DMS 273 treated with DMSO at 0.1 percent for 48 hours (cell line): ENCODE measurements at places on chromosomes 7 and 10.

DNA sequence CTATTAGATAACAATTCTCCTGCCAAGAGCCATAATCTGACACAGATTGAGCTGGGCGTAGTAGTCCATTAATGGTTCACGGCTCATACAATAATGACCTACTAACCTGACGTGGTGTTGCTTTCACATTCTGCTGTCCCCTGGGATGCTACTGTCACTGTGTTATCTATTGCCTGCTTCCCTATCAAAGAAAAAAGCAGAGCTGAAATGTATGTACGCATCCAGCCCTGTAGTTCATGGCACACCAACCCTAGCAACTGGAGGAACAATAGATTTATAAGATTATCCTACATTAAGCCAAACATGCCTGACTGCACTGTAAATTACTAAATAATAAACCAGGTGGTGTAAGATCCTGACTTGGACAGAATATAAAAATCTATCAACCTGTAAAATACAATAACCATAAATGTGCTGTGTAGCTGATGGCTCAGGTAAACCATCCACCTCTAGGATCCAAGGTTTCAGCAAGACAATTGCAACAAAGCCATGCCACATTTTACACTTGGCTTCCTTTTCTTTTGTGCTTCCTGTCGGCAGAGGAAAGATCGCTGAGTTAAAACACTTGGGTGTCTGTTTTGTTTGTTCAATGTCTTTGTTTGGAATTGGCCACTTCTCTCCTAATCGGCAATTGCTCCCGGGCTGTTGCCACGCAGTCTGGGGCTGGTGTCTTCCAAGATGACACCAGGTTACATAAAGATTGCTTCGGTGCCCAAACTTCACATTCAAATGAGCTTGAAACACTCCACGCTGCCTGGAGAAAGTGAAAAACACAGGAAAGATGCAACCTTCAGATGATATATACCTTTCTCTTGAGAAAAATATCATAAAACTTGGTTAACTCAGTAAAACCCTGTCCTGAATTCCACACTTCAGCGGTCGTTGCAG is 143.9 kb upstream of the MGMT start:
- DNase-seq = no peak

DNA sequence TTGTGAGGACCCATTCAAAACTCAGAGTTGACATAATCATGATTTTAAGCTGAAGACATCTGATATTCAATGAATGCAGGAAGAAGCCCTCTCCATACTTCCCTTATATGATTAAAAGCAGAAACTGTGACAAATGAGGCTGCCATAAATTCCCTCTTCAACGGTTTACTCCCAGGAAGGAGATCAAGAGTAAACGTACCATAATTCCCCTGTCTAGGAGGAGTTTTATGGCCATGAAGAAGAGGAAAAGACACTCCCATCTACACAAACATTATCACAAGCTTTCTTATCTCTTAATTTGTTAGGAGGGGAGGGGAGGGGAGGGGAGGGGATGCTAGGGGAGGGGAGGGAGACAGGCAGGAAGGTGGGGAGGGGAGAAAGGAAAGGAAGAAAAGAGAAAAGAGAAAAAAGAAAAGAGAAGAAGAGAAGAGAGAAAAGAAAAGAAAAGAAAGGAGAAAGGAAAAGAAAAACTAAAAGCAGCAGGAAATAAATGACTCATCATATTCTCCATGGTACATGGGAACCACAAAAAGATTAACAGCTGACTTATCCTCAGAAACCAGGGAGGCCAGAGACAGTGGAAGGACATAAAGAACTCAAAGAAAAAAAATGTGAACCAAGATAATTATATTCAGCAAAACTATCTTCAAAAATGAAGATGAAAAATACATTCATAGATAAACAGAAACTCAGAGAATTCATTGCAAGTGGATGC is 121.6 kb downstream of the ALOX5 start:
- no peak for DNase-seq

- no peak for DNase-seq
These were observed 40.8 kb downstream of the RBM20 start for GRCh38 chr10:110684800-110685446.

GRCh38 chr10:114516356-114516755 is 112.1 kb upstream of the AFAP1L2 start:
- no peak for DNase-seq

DNA sequence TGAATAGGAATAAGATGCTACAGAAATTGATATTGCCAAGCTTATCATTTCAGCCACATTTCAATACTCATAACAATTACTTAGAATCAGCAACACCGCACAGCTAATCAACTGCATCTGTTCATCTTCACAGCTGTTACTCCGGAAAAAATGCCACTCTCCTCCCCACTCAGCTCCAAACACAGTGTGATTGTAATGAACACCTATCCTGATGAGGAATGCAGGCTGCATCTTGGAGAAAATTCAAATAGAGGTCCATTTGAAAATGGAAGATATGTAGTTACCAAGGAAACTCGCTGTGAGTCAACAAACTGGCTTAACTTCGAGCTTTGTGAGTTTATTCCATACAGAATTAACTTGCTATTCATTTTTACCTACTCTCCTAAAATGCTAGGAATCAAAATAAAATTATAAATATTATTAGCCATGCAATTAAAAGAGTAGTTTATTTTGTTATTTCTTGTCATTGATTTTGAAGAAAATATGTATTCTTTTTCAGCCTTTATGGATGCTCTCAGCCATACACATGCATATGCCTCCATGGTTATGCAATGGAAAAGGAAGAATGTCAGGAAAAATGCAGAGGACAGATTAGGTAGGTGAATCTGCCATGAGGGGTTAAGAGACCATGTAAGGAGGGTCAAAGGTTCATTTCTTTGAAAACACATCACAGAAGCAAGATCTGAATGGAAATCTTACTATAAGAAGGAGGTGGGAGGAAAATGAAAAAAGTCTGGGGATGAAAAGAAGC is 267.2 kb downstream of the POM121L12 start:
- no peak for DNase-seq

DNA sequence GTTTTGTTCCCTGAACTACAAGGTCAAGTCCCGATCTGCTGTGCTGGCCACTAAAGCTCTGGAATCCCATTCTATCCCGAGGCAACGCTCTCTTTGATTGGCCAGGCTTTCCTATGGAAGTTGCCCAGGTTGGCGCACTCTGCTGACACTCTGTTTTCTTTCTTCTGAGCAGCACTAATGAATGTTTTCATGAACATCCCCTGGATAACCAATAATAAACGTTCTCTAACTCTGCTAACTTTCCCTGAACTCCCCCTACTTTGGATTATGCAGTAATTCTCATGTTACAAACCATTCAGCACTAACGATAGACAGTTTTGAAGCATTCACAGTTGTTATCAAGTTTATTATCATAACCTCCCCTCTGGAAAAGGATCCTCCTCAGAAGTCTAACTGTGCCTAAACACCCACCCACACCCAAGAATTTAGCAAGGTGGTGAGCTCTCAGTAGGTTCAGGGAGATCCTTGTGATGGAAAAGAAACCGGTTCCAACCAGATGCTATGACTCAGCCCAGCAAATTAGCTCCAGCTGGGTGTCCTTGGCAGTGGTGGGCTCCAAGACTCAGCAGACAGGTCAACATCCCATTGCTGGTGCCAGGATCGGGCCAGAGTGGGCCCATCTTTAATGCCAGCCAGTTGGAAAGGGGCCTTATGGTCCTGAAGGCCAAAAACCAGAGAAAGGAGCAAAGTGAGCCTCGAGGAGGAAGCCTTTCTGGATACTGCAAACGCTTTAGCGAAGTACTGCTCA is 68.4 kb downstream of the CREB3L2 start:
- peak; percentile 45 for DNase-seq

DNA sequence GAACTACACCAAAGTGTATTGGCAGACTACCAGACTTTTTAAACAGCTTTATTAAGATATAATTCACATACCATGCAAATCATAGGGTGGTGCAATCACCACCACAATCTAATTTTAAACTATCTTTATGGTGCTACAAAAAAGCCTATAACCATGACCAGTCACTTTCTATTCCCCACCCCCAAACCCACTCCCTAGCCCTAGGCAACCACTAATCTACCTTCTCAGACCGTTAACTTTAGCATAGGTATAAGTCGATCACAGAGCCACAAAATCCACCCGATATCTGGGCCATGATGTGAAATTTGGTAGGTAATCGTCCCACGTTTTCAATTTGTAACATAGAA is 536 bp upstream of the POM121 start:
- no peak for DNase-seq

GRCh38 chr7:52639981-52640380 is 395.5 kb upstream of the POM121L12 start:
- no peak for DNase-seq

- no peak for DNase-seq
These were observed 241.7 kb upstream of the PLXNA4 start for GRCh38 chr7:132817949-132818348.

DNA sequence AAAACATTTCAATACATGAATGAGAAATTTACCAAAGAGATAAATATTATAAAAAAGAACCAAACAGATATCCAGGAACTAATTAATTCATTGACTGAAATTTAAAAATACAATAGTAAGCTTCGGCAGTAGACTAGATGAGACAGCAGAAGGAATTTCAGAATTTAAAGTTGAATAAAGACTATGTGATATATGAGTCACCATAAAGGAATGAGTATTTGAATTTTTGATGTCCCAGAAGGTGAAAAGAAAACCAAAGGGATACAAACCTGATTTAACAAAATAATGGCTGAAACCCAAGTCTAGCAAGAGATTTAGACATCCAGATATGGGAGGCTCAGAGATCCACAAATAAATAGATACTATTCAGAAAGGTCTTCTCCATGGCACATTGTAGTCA is 623.9 kb upstream of the FOXK1 start:
- no peak for DNase-seq

DNA sequence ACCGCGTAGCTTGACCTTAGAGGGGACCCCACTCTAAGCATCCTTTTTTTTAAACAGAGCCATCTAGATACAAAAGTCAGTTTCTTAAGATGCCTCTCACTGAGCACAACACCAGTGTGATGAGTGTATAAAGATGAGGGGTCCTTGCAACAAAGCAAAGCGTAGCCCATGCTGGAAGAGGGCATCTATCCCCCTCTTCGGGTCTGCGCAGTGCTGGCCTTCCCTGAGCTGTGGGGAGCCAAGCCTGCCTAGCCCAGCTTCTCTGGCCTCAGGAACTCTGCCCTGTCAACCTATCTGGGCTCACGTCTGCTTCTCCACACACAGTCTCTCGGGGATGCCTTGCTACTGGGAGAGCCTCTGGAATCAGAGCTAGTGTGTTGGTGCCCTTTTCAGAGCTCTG is 114.0 kb downstream of the NT5C2 start:
- DNase-seq = no peak

GRCh38 chr10:44376472-44377099 is 8.3 kb downstream of the CXCL12 start:
- peak; percentile 2 for DNase-seq

DNA sequence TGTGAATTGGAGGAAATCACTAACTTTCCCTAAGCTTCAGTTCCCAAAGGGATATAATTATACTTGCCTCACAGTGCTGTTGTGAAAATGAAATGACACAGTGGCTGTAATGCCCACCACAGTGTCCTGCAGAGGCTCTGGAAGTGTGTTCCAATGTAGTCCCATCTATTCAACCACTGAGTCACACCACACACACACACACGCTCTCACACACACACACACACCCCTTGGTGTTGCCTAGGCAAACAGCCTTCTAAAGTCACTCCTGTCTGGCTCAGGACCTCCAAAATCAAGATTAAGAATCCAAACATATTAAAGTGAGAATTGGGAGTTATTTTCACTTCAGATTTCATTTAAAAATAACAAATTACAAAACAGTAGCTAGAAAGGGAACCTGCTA is 73.3 kb downstream of the NRCAM start:
- no peak for DNase-seq

- DNase-seq = no peak
These were observed 1034.5 kb upstream of the LRRTM3 start for GRCh38 chr10:65891073-65891981.

- DNase-seq = no peak
These were observed 387.2 kb downstream of the TCERG1L start for GRCh38 chr10:130924138-130924819.

DNA sequence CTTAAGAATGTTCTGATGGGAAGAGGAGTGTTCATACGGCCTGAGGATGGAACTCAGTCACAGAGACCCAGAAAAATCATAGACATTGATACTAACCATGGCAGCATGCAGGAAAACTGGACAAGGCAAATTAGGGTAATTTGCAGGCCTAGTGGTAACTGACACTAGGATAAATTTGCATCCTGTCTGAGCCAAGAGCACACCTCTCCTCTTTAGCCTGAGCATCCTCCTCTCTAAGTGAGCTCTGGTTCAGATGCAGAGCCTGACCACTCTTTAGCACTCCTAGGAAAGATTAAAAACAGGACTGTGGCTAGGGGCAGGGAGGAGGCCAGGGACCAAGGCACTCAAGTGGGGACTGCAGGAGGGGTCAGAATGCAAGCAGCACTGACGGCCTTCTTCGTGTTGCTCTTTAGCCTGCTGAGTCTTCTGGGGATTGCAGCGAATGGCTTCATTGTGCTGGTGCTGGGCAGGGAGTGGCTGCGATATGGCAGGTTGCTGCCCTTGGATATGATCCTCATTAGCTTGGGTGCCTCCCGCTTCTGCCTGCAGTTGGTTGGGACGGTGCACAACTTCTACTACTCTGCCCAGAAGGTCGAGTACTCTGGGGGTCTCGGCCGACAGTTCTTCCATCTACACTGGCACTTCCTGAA is at the start of gene TAS2R41:
Gene TAS2R41, plus strand, starts transcription at position 373 of the 650 bp plus-strand sequence. Its CDS starts 0 bp downstream, at position 373.
- no peak for DNase-seq

- no peak for DNase-seq
These were observed 589.0 kb upstream of the LRRTM3 start for GRCh38 chr10:66336791-66337190.

- DNase-seq = no peak
These were observed 47.7 kb downstream of the HERC4 start for GRCh38 chr10:68027429-68027828.

DNA sequence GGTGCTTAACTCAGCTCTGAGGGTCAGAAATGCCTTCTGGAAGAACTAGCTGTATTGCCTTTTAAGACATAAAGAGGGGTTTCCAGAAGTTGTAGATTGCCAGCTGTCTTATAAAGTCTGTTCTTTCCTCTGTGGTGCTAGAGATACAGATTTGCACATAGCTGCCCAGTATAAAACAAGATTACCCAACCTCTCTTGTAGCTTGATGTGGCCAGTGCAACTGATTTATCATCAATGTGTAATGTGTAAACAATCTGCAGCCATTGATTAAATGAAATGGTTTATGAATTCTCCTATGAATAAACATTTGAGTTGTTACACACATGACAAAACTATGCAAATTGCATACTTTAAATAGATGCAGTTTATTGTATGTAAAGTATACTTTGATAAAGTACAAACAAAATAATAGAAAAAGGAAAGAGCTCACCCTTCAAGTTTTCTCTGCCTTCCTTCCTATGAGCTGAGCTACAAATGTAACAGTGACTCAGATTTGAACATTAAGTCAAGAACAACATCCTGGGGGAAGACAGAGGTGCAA is 195.2 kb downstream of the TMEM26 start:
- no peak for DNase-seq

- DNase-seq = no peak
These were observed 57.7 kb downstream of the STEAP1B start for GRCh38 chr7:22442187-22442881.

GRCh38 chr10:48429309-48429708 is 122.8 kb downstream of the MAPK8 start:
- DNase-seq = no peak

GRCh38 chr7:98282703-98283102 is 1.2 kb downstream of the BRI3 start:
- no peak for DNase-seq
